ENCODE measurements at places on chromosomes 11 and 22.
A peak's percentile ranks its signal among the peaks of the same experiment; 100 is the strongest.

DNA sequence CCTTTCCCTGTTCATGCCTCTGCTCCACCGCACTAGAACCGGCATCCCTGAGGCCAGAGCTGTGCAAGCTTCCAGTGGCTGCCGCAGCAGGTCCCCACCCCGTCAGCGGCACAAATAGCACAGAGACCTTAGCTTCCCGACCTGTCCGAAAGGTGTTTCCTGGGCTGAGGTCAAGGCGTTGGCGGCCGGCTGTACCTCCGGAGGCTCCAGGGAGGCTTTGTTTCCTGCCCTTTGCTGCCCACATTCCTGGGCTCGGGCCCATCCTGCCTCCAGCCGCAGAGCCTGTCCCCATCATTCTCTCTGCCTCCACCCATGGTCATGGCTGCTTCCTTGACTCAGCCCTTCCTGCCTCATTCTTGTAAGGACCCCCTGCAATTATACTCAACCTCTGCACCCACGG, 31.2 kb downstream of the ARHGAP8 start:
- DNase-seq, result no peak

- peak; percentile 73 for DNase-seq
Observed at GRCh38 chr22:33038836-33039235, 19.3 kb downstream of the SYN3 start.

- DNase-seq, result peak; percentile 55
Observed at GRCh38 chr11:129280027-129280811, 88.1 kb upstream of the ARHGAP32 start.

- DNase-seq, result no peak
Observed at GRCh38 chr11:3916962-3917361, 61.5 kb downstream of the STIM1 start.

DNA sequence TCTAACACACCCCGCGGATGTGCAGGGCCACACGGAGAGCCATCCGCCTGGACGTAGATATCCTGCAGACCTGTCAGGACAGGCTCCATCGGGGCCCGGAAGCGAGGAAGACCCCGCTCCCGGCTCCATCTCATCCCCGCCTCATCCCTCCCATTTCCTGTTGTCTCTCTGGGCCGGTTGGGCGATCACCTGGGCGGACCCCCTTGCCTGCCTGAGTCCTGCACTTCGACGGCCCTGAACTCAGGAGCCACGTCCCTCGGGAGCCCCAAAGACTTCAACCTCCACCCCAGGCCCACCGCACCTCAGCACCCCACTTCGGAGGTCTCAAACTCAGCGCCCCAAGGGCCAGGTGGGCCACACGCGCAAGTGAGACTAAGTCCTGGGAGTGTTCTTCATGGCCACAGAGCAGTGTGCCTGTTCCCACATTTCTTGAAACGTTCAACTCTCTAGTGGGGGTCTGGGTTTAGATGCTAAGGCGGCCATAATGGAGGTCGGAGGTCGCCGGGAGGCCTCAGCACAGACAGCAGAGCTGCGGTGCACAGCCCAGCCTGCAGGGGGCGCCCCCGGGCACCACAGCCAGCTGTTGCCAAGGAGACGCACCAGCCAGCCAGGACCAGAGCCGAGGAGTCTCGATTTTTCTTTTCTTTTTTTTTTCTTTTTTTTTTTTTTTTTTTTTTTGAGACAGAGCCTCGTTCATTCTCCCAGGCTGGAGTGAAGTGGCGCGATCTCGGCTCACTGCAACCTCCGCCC, 26.0 kb upstream of the FADD start:
- peak; percentile 70 for DNase-seq

DNA sequence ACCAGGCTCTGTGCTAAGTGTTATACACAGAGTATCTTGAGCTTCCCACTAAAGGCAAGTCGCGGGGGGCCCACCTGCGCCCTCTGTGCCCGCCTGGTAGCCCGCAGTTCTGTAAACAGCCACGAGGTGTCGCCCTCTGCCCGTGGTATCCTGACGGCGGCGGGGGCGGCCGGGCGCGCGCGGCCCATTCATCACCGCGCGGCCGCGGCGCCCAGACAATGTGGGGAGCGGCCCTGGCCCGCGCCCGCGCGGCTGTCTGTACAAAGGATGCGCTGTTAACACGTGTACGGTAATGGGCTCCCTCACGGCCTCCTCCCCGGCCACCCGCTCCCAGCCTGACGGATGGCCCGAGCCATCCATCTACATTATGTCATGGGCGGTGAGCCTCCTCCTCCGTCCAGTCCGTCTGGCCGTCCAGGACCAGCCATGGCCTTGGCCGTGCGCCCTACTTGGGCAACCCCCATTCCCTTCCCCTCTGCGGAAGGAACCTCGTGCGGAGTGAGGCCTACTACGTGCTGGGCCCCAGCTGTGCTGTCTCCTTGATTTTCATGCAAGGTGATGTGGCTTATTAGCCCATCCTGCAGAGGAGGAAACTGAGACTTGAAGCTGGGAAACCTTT, 99.4 kb downstream of the MIAT start:
- DNase-seq, result peak; percentile 71

- peak; percentile 93 for DNase-seq
Observed at GRCh38 chr11:59755701-59756557, 753 bp downstream of the STX3 start.

All from islet precursor cell (in vitro differentiated cells).